IMR-90 (cell line): ENCODE measurements at places on chromosomes 6 and 20. TPM values are rescaled to one million over a fixed set of nuclear protein-coding genes. Genes with fewer than 3 reads are reported as not detected.

Gene PROKR2
- total RNA-seq: not detected in 2 replicates

DNA sequence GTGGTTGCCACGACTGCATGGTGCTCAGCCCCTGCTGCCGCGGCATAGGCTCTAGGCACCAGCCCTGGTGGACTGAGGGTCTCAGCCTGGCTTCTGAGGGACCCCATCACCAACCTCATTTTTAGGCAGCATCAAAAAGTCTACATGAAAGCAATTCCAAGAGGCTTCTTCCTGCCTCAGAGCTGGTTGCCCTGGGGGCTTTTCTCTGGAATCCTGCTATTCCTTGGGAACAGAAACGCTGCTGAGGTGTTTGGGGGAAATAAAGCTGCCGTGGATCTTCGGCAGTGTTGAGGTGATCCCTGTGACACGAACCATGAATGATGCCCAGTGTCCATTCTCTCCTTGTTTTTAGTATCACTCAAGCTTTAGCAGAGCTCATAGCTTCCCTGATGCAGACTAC lies 148.4 kb upstream of the LRFN2 start:
- H3K4me3 ChIP-seq: no peak overlapping the region
- no peak overlapping the region for H3K27ac ChIP-seq
- no peaks in the 10 kb centered on the region for H3K36me3 ChIP-seq
- no peak for DNase-seq
- H3K4me1 ChIP-seq: no peaks in the 10 kb centered on the region
- peaks cover 1% of the 10 kb centered on the region; the same call in 1 of the 2 replicates for H3K27me3 ChIP-seq

DNA sequence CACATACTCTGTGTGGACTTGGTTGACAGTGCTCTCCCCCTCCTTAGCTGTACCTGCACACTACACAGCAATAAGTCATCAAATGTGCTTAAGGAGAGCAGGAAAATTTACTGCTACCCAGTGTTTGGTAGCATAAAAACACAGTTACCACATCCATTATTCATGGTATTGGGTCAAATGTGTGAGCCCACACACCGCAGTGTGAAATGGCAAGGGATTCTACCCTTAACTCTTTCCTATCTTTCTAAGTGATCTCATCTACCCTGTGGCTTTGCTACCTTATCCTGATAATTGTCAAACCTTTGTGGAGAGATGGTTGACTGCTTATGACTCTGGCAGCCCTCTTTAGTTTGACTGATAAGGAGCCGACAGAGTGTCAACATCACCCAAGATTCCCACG lies 47.6 kb downstream of the STX11 start:
- no peaks in the 10 kb centered on the region for H3K36me3 ChIP-seq
- H3K27ac ChIP-seq: no peak overlapping the region
- DNase-seq: no peak
- no peaks in the 10 kb centered on the region for H3K4me1 ChIP-seq
- H3K4me3 ChIP-seq: no peak overlapping the region

GRCh38 chr20:9143926-9144325 lies 75.0 kb downstream of the PLCB4 start:
- peaks cover 10% of the 10 kb centered on the region for H3K4me1 ChIP-seq
- H3K27ac ChIP-seq: no peak overlapping the region
- no peaks in the 10 kb centered on the region for H3K36me3 ChIP-seq

DNA sequence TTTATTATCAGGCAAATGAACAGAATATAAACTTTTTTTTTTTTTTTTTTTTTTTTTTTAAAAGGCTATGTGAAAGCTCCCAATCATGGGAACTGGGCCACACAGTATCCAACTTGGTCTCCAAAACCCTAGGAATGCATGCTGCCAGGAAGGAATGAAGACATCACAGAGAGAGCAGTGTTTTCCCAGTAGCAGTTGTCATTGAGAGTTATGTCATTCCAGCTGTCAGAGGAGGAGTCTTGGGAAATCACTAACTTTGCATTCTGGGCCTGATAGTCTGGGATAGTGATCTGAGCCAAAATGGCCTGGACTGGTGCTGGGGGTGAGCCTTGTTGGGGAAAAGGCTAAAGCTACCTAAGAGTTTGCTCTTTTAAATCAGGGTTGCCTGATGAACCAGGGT lies 231.3 kb upstream of the MAP3K7 start:
- H3K4me1 ChIP-seq: no peaks in the 10 kb centered on the region
- no peak for DNase-seq
- no peak overlapping the region for H3K27ac ChIP-seq
